GM23248 (cell line): ENCODE measurements at places on chromosomes 1 and 21. TPM values are rescaled to one million over a fixed set of nuclear protein-coding genes. Genes with fewer than 3 reads are reported as not detected.

GRCh38 chr21:25790122-25790877 lies 55.5 kb downstream of the GABPA start:
- peak; percentile 49 for DNase-seq

DNA sequence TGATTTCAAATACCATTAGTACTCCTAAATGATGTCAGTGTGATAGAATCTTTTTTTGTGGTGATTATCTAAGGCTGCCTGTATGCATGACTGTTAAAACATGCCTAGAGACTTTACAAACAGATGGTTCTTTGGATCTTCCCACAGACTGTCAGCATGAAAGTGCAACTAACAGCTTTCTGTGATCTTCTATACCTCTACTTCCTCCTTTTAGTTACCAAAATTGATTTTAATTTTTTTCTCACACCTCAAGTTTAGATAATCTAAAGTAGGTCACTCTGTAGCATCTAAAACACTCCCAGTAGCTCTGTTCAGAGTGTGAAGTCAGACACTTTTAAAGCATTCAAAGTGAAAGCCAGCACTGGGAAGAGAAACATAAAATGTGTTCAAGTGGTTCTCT lies 534.5 kb downstream of the PTPRC start:
- peak; percentile 40 for DNase-seq

DNA sequence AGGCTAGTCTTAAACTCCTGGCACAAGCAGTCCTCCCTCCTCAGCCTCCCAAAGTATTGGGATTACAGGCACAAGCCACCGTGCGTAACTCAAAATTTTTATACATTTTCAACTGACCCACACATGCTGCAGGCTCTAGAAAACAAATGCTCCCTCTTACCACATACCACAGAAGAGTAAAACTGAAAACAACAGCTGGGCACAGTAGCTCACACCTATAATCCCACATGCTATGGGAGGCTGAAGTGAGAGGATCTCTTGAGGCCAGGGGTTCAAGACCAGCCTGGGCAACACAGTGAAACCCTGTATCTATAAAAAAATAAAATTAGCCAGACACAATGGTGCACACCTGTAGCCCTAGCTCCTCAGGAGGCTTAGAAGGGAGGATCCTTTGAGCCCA lies 56.7 kb downstream of the AKT3 start:
- DNase-seq, result no peak

GRCh38 chr1:184826001-184826400 lies 71.3 kb upstream of the EDEM3 start:
- no peak for DNase-seq

GRCh38 chr1:85992791-85993190 lies 163.8 kb downstream of the COL24A1 start:
- peak; percentile 62 for DNase-seq

DNA sequence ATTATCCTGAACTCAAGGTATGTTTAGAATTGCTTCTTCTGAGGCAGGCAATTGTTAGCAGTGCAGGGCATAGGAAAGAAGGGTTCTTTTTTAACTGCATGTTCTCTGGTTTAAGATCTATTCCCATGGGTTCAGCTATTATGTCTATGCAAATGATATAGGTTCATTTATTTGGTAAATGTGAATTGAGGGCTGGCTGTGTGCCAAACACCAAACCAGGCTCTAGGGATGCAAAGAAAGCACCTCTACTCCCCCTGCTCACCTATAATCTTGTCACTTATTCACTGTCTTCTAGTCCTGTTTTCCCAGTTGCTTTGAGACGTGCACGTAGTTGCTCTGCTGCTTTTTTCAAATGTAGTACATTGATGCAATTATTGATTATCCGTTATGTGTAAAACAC lies 691 bp upstream of the KIFAP3 start:
- no peak for DNase-seq

DNA sequence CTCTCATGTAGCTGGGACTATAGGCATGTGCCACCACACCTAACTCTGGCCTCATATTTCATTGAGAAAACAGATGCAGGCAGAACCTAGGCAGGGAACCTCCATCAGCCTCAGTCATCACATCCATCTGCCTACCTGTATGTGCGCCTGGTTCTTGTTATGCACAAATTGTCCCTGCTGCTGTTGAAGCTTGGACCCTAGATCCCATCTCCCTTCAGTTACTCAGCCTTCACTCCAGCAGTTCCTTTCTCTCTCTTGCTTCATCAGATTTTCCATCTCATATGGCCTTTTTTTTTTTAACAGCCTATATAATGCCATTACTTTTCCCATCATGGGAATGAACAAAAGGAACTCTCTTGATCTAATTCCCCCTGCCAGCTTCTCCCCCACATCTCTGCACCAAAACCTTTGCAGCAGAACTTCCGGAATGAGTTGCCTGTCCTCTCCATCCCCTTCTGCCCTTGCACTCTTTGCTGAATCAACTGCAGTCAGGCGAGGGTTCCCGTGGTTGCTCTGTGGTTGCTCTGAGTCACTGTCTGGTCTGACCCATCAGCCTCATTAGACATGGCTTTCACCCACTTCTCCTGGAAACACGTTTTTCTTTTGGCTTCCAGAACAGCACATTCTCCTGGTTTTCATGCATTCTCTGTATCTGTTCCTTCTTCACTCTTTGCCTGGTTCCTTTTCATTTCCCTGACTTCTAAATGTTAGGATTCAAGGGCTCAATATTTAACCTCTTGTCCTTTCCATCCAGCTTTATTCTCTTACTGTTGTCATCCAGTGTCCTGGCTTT lies 41.5 kb downstream of the UBE4B start:
- peak; percentile 98 for DNase-seq

- peak; percentile 43 for DNase-seq
Measured at GRCh38 chr21:33546086-33546485, 3.2 kb downstream of the SON start.

DNA sequence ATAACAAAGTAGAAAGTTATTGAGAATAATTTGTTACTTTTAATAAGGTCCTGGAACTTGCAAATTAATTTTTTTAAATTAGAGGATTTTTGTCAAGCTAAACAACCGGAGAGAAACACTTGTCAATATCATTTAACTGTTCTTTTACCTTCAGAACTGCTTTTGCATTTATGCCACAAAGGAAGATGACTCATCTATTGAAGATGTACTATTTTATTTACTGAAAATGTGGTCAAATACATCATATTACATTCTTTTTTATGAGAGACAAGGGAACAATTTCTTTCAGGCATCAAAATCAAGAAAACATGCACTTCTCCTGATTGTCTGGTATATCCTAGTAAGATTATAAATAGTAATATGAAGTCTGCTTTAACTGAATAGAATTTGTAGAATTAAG lies 558.2 kb upstream of the PRMT6 start:
- DNase-seq, result peak; percentile 4

GRCh38 chr1:41109310-41110197 lies 88.0 kb upstream of the SLFNL1 start:
- DNase-seq, result peak; percentile 90

- no peak for DNase-seq
Measured at GRCh38 chr1:24923485-24924113, 6.5 kb downstream of the RUNX3 start.

DNA sequence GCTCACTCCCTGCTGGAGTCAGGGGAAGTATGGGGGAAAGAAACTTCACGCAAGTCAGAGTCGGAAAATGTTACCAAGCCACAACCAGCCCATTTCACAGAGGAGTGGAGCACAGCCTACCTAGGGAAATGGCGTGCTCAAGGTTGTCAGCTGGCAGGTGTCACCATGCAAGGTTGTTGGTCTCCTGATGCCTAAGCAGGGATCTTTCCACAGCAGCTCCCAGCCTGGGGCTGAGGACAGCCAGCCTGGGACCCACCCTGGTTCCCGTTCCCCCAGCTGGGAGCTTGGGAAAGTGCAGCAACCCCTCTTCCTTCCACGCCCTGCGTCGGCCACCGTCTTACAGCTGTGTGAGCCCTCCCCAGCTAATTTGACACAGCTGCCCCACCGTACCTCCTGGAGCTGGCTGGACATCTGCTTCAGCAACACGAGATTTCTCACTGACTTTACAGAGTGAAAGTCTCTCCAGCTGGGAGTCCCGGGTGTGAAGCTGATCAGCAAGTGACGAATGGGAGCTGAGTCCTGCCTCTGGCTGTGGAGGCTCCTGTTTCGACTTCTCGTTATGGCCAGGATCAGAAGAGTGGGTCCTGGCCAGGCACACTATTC lies 224.6 kb upstream of the RAB4A start:
- no peak for DNase-seq

DNA sequence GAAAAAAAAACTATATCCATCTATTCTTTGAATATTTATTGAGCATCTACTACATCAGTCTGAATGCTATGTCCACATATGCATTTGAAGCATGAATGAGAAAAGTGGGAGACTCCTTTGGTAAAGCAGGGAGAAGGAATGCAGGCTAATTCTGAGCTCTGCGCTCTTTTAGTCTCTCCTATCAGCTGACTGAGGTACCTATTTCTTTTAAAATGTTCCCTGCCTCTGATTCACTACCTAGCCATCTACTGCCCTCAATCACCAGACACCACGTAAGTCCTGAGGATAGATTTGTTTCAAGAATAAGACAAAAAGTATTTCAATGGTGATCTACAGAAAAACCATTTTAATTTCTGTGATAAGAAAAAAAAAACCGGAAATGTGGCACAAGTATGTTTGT lies 3.8 kb upstream of the RGS13 start:
- no peak for DNase-seq

- no peak for DNase-seq
Measured at GRCh38 chr21:14890141-14890540, 174.7 kb downstream of the NRIP1 start.

GRCh38 chr1:55448261-55448660 lies 233.1 kb upstream of the USP24 start:
- peak; percentile 30 for DNase-seq

DNA sequence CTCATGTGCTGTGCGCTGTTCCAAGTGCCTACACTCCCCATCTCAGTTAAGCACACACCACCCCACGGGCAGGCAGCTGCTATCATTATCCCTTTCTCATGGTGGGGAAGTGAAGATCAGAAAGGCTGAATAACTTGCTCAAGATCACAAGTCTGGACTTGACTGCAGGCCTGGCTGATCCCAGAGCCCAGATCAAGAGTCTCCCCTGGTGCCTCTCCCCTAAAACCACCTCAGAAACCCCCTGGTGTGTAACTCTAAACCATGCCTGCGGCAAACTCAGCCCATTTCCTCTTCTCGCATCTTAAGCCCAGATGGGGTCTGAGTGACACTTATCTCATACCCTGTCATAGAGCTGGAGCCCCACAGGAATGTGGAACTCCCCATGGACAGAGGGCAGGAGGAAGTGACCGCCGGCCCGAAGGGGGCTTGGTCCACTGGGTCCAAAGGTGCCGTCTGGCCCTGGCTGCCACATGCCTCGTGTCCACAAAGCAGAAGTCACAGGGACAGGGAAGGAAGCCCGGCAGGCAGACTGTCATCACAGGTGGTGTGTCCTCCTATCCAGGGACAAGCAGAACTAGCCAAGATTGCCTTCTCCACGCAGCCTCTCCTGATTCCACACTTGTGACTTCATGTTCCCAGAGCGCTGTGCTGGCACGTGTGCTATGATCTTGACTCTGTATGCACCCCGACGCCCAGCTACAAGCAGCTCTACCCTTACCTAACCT lies 92.1 kb downstream of the SYF2 start:
- DNase-seq, result no peak

GRCh38 chr1:168392958-168393549 lies 112.4 kb downstream of the TBX19 start:
- peak; percentile 17 for DNase-seq

DNA sequence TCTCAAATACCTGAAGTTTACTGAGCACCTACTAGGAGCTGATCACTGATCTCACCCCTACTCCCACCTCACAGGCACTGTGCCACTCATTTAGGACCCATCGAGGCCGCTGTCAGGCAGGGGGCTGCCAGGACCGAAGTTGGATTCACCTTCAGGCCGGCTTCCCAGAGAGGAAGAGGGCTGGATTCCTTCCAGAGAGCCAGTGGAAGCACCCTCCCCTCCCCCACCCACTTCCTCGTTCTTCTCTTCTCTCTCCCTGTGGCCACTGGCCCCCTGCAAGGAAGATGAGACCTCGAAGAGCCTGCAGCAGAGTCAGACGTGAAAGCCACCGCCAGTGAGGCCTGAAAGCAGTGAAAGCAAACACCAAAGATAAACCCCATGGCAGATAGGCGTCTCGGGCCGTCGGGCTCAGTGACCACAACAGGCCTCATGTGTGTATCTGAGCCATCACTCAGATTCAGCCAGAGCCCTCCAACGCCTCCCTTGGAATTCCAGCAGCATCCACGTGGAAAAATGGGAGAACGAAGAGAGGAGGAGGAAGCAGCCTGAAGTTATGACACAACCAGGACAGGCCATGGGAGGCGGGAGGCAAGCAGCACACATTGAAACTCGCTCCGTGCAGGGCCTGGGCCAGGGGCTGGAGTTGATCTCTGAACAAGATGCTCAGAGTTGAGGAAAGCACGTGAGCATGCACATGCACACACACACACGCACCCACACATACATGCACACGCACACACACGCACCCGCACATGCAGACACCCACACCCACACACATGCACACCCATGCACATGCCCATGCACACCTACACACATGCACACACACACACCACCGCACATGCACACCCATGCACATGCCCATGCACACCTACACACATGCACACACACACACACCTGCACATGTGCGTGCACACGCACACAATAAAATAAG lies 6.2 kb upstream of the AGTRAP start:
- DNase-seq, result no peak

- DNase-seq, result no peak
Measured at GRCh38 chr1:206486995-206487788, 16.9 kb downstream of the IKBKE start.

DNA sequence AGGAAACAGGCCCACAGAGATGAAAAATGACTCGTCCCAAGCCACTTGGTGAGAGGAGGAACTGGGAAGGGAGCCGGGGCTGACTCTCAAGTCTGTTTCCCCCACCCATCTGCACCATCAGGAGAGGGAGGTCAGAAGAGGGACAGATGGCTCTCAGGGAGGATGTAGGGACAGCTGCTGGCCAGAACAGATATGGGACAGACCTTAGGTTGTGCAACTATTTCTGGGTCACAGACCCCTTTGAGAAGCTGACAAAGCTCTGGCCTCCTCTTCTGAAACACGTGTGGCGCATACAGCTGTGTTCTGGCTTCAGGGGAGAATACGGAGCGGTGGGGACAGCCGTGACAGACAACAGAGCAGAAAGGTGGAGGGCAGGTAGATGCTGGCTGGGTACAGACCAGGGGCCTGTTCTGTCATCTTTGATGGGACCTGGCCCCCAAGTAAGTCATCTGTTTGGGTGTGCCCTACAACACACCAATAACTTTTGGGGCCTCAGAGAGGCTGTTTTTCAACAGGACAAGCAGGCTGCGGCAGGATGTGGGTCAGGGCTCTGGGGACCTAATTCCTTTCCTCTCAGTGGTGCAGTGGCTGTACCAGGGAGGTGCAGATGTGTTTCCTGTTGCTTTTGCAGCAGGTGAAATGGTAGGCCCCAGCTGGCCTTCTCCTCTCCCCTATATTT lies 7.3 kb downstream of the SH3BGRL3 start:
- DNase-seq, result peak; percentile 57

- peak; percentile 56 for DNase-seq
Measured at GRCh38 chr1:204780630-204781029, 90.0 kb upstream of the NFASC start.

- no peak for DNase-seq
Measured at GRCh38 chr1:10515976-10516750, 41.4 kb downstream of the PEX14 start.

- no peak for DNase-seq
Measured at GRCh38 chr1:8604041-8604945, 213.1 kb downstream of the RERE start.

Gene PIGM
- 5.4 and 5.7 TPM in 2 replicates for polyA plus RNA-seq

Gene RCAN3
- 7.9 and 8.6 TPM in 2 replicates for polyA plus RNA-seq

Gene EPS15
- 25.9 and 26.9 TPM in 2 replicates for polyA plus RNA-seq

Gene RAB7B
- polyA plus RNA-seq, result 7.6 and 7.7 TPM in 2 replicates

Gene USP48
- 52.6 and 60.4 TPM in 2 replicates for polyA plus RNA-seq

Gene PTPRF
- 14.0 and 14.7 TPM in 2 replicates for polyA plus RNA-seq

Gene NBPF6
- not detected in 2 replicates for polyA plus RNA-seq

Gene CBR3
- 28.1 and 28.3 TPM in 2 replicates for polyA plus RNA-seq

Gene RASAL2
- polyA plus RNA-seq, result 9.5 and 10.1 TPM in 2 replicates
